Activated naive CD4-positive, alpha-beta T cell treated with anti-CD3 and anti-CD28 coated beads, Interleukin-2, amount 50 U/mL, for 16 hours (primary cell): ENCODE measurements at places on chromosomes 1 and 21.

DNA sequence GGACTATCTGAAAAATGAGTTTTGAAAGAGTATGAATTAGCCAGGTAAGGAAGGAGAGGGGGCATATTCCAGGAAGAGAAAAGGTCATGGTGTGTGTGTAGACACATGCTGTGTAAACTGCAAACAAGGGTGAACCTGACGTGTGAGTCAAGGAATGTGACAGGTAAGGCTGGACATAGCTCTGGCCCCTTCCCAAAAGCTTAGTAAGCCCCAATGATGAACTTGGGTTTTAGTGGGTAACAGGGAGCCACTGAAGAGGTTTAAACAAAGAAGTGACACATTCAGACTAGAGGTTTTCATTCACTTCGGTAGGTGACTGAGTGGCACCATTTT lies 36.7 kb downstream of the EGLN1 start:
- DNase-seq = no peak

- no peak for DNase-seq
Observed at GRCh38 chr1:2251786-2252185, 23.7 kb downstream of the SKI start.

GRCh38 chr1:187513190-187513589 lies 684.4 kb downstream of the PLA2G4A start:
- no peak for DNase-seq

- DNase-seq = no peak
Observed at GRCh38 chr1:90957497-90957896, 64.3 kb downstream of the ZNF644 start.

DNA sequence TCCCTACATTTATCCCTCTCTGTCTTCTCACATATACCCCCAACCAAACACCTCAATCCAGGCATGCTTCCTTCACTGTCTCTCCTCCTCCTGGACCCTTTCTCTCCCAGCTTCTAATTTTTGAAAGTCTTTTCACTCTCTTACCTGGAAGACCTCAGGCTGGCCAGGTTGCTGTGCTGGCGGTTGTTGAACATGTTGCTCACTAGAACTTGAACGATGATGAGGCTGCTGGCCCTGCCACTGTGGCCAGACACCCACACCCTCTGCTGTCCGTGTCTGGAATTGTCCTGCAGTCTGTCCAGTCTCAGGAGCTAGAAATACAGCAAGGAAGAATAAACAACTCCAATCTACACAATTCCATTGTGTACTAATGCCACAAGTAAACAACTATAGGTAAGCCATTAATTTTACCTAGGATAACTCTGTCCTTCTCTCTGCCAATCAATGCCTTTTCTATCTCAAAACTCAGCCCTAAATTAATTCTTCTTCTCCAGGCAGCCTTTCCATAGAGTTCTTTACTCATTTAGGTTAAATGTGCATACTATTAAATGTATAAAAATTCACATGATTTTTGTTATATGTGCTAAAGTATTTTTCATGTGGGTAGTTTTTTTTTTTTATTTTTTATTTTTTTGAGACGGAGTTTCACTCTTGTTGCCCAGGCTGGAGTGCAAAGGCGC lies 5.1 kb upstream of the CTSK start:
- DNase-seq = no peak

GRCh38 chr1:85420199-85420598 lies 44.8 kb downstream of the DDAH1 start:
- DNase-seq = no peak

DNA sequence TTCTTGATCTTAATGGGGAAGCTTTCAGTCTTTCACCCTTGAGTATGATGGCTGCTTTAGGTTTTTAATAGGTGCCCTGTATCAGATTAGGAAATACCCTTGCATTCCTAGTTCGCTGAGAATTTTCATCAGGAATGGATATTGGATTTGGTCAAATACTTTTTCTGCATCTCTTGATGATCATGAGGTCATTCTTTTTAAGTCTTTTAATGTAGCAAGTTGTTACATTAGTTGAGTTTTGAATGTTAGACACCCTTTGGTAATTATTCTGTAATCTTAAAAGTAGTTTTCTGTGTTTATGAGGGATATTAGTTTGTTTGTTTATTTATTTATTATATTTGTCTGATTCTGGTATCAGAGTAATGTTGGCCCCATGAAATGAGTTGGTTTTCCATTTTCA lies 22.5 kb downstream of the MAN1A2 start:
- DNase-seq = no peak

DNA sequence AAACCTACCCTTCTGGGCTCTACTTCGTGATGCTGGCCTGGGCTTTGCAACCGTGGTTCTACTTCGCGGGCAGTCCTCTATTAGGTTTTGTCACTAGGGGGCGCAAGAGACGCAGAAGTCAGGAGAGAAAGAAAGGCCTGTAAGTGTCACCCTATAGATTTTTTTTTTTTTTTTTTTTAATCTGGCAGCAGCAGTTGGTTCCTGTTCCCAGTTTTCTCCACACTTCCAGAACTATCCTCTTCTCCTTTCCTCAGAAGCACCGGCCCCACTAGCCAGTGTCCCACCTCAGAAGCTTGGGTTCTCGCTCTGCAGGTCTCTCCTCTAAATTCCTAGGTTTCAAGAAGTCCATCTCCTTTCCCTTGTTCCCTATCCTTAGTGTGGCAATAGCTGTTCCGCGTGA lies 9.1 kb upstream of the LCE2D start:
- DNase-seq = peak; percentile 26

GRCh38 chr1:47627471-47628370 lies 189.9 kb downstream of the FOXD2 start:
- DNase-seq = no peak

DNA sequence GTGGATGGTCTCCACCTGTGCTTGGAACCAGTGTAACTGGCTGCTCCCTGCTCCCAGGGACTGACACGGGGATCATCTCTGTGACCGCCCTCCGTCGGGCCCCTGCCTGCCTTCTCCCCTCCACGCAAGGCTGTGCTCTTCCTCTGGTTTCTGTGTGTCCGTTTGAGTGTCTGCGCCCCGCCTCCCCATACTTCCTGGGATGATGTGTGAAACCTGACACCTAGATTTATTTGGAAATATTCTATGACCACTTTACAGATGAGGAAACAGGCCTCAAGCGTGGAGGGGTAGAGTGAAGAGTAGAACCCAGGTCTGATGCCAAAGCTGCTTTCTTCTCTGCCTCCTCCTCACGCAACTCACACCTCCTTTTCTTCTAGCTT lies 24.3 kb downstream of the LDLRAP1 start:
- no peak for DNase-seq

DNA sequence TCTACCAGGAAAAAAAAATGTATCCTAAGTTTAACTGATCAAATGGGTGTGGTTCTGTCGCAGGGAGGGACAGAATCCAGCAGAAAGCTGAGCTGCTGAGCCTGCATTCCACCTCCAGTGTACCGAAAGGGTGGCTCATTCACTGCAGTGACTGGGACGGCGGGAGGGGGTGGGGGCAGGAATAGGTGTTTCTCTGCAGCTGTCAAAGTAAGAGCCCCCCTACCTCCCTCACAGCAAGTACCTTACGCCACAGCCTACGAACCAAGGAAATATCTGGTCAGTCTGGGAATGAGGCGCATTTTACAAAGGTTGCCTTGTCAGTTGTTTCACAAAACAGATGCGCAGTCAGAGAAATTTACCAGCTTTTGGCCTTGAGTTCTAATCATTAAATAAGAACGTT lies 1.7 kb downstream of the S100B start:
- DNase-seq = no peak

- no peak for DNase-seq
Observed at GRCh38 chr1:184803180-184803492, 48.5 kb upstream of the EDEM3 start.

- DNase-seq = no peak
Observed at GRCh38 chr1:155250246-155250632, 5.0 kb downstream of the ENTREP3 start.

- DNase-seq = no peak
Observed at GRCh38 chr21:25369524-25370300, 237.6 kb downstream of the MRPL39 start.

- no peak for DNase-seq
Observed at GRCh38 chr1:223487887-223488259, 94.7 kb downstream of the CCDC185 start.

- no peak for DNase-seq
Observed at GRCh38 chr1:168664069-168664834, 64.8 kb downstream of the DPT start.

GRCh38 chr1:27342391-27342777 lies 562 bp downstream of the SYTL1 start:
- peak; percentile 29 for DNase-seq

DNA sequence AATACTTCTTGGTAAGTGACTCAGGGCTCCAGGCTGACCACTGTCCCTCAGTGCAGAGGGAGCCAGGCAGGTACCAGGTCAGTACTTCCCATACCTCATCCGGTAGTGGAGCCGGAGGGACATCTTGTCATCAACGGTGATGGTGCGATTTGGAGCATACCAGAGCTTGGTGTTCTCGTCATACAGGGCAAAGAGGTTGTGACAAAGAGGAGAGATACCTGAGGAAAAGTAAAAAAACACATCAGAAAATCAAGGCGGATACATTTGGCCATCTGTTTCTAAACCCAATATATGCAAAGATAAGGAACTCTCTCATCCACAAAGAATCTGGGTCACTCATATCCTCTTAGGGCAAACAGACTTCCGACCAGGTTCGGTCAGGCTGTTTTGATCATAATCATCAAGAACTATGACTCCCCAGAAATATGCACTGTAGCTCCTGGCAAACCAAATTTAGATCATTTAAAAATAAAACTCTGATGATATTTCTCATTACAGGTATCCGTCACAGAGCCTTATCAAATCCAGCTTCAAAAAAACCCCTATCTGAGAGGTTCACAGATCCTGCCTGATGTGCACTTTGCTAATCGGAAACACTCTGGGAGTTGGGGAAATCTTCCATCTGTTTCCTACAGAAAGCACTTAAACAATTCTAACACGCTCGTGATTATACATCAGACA lies 87.3 kb downstream of the JAK1 start:
- DNase-seq = no peak

- DNase-seq = no peak
Observed at GRCh38 chr1:119587341-119587740, 60.7 kb downstream of the ZNF697 start.

DNA sequence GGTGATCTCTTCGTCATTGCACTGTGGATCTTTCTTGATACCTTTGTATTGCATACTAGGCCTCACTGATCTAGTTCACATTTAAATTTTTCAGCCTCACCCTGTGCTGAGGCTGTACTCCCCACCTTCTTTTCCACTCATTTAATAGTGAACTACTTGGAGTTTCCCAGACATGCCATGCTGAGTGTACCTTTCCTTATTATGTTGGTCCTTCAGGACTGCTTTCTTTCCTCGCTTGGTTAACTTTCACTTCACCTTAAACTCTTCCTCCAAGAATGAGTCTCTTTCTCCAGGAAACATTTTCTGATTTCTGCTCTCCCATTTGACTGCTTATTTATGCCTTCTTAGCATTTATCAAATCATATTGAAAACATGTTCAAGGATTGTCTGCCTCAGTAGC lies 20.8 kb downstream of the RNF2 start:
- no peak for DNase-seq

- no peak for DNase-seq
Observed at GRCh38 chr1:247431643-247432042, 15.7 kb downstream of the NLRP3 start.

- DNase-seq = no peak
Observed at GRCh38 chr1:55503663-55504305, 288.6 kb upstream of the USP24 start.

DNA sequence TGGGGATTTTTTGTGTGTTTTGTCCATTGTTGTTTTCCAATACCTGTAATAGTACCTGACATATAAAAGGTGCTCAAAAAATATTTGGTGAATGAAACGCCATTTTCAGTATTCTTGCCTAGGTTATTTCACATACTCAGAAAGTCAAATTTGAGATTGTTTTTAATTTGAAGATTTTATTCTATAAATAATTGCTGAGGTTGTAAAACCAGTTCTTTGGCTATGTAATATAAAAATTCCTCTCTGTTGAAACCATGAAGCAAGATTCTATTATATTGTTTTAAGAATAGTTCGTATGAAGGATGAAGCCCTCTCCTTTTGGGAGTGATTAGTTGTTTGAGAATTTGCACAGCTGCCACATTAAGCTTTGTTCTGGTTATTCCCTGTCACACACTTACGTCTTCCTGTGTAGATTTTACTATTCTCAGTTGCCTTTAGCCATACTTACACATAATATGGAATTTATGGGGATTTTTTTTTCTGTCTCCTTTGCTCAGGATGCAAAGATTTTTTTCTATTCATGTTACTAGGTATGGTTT lies 60.2 kb upstream of the MPC2 start:
- DNase-seq = no peak

DNA sequence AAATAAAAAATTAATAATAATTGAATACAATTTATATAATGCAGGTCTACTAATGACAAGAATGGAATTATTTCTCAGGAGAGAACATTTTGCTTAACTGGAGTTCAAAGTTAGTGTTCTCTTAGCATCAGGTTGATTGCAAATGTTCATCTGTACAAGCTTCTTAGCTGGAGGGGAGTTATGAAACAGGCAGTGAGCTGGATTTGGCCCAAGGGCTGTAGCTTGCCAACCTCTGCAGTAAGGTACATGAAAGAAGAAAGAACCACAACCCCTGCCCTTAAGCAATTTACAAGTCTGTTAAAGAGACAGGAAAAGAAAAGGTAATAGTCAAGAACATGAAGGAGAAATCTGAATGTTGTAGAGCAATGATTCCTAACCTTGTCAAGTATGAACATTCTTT lies 17.0 kb downstream of the LPGAT1 start:
- DNase-seq = no peak

- DNase-seq = no peak
Observed at GRCh38 chr1:34108711-34109110, 56.3 kb downstream of the CSMD2 start.

- DNase-seq = no peak
Observed at GRCh38 chr1:222301652-222302051, 246.3 kb downstream of the HHIPL2 start.

DNA sequence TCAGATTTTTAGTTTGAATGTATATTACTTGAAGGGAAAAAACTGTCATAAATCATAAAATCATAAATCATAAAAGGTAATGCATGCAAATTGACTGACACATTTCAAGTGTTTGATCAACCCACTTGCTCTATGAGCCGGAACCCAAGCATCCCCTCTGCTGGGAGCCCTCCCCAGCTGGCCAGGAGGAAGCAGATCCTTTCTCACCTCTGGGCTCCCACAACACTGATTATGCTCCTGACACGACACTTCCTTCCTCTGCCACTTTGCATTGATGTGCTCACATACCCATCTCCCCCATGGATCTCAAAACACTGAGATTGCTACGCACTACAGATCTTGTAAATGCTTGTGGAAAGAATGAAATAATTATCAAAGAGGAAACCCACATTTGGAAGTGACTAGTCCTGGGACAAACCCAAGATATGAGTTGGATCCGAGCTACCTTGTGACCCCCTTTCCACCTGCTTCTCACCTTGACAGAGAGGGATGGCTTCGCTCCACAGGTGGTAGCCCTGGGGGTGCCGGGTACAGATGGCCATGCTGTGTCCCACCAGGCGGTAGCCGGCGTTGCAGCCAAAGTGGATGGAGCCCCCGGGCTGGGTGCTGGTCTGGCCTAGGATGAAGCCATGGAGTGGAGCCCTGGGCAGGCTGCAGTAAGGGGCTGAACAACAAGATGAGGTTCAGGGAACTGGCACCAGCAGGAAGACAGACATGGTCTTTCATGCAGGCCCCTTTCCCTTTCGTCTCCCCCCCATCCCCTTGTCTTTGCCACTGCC lies 104.6 kb downstream of the ZSCAN20 start:
- DNase-seq = no peak

- no peak for DNase-seq
Observed at GRCh38 chr1:207069858-207070506, 16.9 kb downstream of the PFKFB2 start.
